Occipital lobe (tissue), 3 donors: ENCODE measurements at places on chromosomes 1 and 21. TPM values are rescaled to one million over a fixed set of nuclear protein-coding genes. Genes with fewer than 3 reads are reported as not detected.

Gene S100A7
- not detected for total RNA-seq

Gene PEAR1
- total RNA-seq = 0.31 TPM

Gene IL20
- total RNA-seq = 0.47 TPM

Gene LENEP
- 2.7 TPM for total RNA-seq

Gene RXFP4
- not detected for total RNA-seq

Gene ETV3L
- not detected for total RNA-seq

Gene NID1
- 17.6 TPM for total RNA-seq

Gene RHBG
- not detected for total RNA-seq

Gene LHX8
- not detected for total RNA-seq
